Hematopoietic multipotent progenitor cell treated with erythropoietin and hydrocortisone succinate and interleukin-3 and kit ligand, for 17 days (in vitro differentiated cells): ENCODE measurements at places on chromosomes 3 and 15.
A peak's percentile ranks its signal among the peaks of the same experiment; 100 is the strongest.

DNA sequence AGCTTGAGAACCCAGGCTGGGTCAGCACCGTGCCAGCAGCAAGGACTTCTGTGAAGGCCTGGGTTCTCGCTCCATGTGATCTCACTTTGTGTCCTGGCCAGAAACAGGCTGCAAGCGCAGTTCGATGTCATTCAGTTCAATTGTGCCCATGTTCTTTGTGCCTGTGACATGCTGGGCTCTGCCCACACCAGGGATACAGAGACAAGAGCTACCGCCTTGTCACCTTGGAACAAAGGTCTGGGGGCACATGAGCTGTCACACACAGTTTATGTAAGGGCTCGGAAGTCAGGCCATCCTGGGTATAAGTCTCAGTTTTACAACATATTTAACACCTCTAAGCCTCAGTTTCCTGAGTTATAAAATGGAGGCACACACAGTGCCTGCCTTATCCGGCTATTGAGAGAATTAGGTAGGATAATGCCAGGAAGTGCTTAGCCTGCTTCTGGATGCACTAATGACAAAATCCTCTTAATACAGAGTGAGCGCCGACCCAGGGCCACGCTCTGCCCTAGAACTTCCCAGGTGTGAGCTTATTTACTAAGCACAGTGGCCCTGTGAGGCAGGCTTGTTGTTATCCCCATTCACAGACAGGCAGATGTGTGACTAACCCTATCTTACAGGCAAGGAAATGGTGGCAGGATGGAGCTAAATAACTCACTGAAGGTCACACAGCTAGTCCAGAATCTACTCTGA, 50.4 kb upstream of the LIMD1 start:
- no peak for DNase-seq

GRCh38 chr3:70053293-70053692, 53.8 kb downstream of the SAMMSON start:
- DNase-seq = no peak

- no peak for DNase-seq
Measured at GRCh38 chr3:128399221-128399915, 67.3 kb downstream of the DNAJB8 start.

- no peak for DNase-seq
Measured at GRCh38 chr3:150059241-150059640, 88.5 kb upstream of the PFN2 start.

- DNase-seq = no peak
Measured at GRCh38 chr3:46910166-46910760, 32.7 kb downstream of the PTH1R start.

DNA sequence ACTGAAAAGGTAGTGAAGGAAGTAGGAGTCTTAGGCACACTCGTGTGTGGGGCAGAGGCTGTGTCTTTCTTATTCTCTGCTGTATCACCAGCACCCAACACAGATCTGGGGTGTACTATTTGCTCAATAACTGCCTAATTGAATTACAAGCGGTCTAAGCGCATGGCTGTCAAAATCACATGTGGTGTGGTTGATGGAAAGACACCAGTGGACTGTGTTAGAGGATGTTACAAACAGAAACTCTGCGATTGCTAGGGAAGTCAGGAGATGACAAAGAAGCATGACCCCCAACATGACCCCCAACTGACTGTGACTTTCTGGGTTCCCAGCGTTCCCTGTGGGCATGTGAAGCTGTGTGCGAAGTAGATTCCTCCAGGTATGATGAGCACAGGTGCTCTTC, 32.0 kb downstream of the ATG7 start:
- DNase-seq = no peak

GRCh38 chr15:58511599-58511987, 79.8 kb downstream of the LIPC start:
- no peak for DNase-seq

DNA sequence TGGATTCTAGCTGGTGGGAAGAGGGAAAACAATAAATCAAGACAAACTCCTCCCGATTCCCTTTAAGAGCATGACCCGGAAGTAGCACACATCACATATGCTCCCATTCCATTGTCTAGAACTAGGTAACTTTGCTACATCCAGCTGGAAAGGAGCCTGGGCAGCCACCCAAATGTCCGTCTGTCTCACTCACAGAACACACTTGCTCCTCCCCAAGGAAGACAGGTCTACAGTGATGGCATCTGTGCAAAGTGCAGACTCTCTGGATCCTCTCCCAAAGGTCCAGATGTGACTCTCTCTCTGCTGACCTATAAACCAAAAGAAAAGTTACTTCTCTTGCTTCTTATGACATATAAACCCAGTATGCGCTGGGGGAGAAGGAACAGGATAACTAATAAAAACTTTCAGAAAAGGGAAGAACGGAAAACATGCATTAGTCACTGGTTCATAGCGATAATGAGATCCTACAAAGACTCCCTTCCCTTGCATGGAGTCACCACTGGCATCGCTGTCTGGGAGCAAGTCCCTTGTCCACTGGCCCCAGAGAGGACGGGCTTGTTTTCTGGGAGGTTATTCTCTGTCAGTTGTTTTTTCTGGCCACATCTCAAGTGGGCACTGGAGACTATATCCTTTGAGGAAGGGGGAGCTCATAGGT, 29.8 kb upstream of the EPHB3 start:
- no peak for DNase-seq

DNA sequence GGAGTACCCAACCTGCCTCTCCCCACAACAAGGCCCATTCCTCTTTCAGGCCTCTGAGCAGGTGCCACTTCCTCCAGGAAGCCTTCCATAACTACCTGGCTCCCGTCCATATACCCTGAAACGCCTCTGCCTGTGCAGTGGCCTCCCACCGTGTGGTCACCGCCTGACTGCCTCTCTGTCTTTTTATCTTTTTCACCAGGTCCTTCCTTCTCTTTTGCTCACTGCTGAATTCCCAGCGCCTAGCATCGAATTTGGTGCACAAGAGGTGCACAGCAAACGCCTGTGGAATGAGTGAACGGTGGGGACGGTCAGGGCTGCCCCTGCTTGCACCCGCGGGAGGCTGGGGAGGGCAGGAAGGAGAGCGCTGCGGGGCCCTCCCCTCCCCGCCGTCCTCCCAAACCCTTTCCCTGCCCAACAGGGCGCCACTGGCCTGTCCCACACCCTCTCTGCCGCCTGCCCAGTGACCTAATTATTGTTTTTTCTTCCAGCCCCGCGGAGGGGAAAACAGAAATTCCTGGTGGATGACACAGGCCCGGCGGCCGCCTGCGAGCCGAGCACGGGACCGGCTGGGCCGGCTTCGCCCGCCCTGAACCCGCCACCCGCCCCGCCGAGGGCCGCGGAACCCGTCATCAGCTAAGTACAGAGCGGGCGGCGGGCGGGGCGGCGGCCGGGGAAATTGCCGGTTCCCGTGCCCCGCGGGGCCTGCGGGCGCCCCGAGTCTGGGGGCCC, 140.1 kb downstream of the SMAD6 start:
- DNase-seq = no peak

GRCh38 chr15:39851500-39852092, 68.5 kb downstream of the GPR176 start:
- no peak for DNase-seq

DNA sequence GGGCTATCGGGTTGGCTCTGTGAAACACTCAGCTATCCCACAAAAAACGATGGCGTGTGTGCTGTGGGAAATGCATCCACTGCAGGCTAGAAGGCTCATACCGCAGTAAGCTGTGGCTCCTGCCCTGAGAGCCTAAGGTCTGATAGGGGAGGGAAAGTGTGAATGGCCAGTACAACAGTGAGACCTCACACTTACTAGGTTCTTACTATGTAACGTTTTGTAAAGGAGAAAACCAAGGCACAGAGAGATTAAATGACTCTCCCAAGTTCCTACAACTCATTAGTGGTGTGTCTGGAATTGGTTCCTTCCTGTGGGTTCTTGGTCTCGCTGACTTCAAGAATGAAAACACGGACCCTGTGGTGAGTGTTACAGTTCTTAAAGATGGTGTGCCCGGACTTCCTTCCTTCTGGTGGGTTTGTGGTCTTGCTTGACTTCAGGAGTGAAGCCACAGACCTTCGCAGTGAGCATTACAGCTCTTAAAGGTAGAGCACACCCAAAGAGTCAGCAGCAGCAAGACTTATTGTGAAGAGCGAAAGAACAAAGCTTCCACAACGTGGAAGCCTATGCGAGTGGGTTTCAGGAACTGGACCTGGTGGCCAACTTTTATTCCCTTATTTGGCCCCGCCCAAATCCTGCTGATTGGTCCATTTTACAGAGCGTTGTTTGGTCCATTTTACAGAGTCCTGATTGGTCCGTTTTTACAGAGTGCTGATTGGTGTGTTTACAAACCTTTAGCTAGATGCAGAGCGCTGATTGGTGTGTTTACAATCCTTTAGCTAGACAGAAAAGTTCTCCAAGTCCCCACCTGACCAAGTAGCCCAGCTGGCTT, 161.7 kb downstream of the POLR2M start:
- DNase-seq = no peak

DNA sequence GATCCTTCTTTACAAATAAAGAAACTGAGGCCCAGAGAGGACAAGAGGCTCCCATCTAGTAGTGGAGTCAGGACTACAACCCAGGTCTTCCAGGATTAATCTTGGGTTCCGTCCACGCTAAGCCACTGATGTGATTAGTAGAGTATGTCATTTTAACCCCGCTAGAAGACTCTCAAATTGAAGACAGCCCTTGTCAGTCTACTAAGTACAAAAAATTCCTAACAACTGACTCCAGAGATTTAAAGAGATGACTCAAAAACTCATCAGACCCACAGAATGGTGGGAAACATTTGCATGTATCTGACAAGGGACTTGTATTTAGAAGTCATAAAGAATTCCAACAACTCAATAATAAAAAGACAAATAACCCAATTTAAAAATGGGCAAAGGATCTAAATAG, 145.3 kb downstream of the CNTN3 start:
- no peak for DNase-seq

DNA sequence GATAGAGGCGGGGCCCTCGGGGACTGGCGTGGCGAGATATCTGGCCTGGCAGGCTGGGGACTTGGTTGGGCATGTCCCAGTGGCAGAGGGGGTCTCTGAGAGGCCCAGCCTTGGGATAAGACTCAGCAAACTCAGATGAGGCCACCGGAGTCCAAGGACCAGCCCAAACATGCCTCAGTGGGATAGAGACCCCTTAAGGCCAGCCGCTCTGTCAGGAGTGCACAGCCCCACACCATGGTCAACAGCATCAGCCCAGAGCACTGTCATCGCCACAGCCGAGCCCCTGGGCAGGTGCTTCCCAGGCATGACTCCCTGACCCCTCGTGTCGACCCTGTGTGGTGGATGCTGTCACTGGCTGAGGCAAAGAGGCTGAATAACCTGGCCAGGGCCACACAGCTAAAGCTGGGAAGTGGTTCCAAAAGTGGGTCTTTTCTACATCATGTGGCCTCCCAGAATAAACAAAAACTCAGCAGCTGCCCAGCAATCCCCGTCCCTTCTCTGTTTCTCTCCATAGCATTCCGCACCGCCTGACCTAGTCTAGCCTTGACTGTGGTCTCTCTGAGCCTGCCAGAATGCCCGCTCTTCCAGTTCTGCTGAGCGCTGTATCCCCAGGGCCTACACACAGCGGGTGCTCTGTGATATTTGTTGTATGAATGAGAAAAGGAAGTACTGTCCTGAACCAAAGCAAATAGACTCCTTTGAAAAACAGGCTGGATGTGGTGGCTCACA, 15.1 kb downstream of the CTSH start:
- DNase-seq = no peak

- peak; percentile 44 for DNase-seq
Measured at GRCh38 chr15:38389924-38390542, 63.9 kb upstream of the FAM98B start.

GRCh38 chr15:40963201-40963600, 9.9 kb downstream of the CHAC1 start:
- no peak for DNase-seq
